NCI-H1436 (cell line): ENCODE measurements at places on chromosomes 13 and 19.

DNA sequence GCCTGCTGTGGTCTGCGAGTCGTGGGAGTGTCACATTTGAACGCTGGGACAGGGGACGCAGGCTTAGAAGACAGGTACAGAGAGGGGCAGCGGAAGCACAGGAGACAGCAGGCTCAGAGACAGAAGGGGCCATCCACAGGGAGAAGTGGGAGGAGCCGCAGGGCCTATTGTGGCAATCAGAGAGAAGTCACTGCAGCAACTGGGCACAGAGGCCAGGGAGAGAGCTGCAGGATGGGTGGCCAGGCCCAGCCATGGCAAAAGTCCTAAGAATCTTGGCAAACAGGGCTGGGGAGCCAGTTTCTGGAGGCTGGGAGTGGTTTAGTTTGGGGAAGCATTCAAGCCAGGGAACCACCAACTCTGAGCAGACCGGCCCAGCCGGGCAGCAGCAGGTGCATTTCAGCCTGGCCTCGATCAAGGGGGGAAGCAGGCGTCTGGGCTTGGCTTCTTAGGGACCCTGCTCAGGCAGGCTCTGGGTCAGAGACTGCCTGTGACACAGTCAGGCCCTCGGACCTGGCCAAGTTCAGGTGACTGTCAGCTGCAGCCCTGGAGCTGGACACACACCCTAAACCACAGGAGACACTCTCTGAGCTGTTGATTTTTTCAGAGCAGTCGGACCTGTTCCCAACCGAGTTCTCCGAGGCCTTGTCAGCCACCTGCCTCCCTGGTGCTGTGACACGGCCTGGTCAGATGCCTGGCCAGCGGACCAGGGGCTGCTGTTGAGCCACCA, 11.8 kb downstream of the SH3GL1 start:
- no peak for DNase-seq

GRCh38 chr19:39814595-39814994, 19.4 kb downstream of the DYRK1B start:
- DNase-seq: no peak

GRCh38 chr19:32842061-32842460, 27.5 kb downstream of the SLC7A9 start:
- DNase-seq: no peak

GRCh38 chr19:11278670-11279069, 16.3 kb upstream of the DOCK6 start:
- DNase-seq: no peak

- DNase-seq: no peak
Measured at GRCh38 chr19:3136684-3137055, 837 bp downstream of the GNA15 start.

GRCh38 chr13:37685206-37685605, 86.6 kb upstream of the POSTN start:
- no peak for DNase-seq

DNA sequence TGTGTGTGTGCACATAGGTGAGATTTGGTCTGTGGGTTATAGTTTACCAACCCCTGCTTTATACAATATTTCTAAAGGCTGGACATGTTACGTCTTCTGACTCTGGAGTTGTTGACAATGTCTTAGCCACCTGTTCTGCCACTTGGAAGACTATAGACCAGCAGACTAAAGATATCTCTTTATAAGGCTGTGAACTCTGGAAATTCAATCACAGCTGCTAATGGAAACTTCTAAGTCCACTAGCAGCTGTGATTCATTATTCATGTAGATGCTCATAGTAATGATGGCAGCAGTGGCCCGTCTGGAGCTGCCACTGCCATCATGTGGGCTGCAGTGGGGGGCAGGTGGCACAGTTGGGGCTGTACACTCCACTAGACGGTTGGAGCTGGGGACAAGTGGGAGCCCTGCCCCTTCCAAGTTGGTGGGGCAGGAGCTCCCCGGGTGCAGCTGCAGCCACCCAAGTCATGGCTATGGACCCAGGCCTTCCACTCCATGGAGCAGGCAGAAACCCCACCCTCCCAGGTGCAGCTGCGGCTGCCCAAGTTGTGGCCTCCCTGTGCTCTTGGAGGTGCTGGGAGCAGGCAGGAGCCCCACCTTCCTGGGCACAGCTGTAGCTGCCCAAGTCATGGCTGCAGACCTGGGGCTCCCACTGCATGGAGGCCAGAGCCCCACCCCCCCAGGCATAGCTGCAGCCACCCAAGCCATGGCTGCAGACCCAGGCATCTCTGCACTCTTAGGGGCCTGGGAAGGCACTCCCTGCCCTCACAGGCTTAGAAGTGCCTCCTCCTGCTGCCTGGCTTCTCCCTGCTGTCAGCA, 8.8 kb downstream of the IGFL4 start:
- no peak for DNase-seq

DNA sequence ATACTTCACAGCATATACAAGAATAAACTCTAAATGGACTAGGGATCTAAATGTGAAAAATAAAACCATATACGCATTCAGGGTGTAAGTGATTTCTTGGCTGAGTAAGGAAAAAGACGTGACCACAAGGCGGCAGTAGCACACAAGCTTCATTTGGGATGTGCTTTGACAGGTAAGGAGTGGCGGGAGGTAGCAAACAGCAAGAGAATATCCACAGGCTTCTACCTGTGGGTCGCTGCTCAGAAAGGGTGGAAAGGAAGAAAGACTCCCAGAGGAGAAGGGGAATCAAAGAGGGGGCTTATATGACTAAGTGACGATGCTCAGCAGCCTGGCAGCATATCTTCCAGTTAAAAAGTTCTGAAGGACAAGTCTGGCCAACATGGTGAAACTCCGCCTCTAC, 2.5 kb upstream of the ZNF121 start:
- DNase-seq: peak; percentile 37

- DNase-seq: no peak
Measured at GRCh38 chr13:52195401-52195837, 36.0 kb upstream of the NEK3 start.

- DNase-seq: no peak
Measured at GRCh38 chr13:96193728-96194310, 103.9 kb downstream of the HS6ST3 start.

DNA sequence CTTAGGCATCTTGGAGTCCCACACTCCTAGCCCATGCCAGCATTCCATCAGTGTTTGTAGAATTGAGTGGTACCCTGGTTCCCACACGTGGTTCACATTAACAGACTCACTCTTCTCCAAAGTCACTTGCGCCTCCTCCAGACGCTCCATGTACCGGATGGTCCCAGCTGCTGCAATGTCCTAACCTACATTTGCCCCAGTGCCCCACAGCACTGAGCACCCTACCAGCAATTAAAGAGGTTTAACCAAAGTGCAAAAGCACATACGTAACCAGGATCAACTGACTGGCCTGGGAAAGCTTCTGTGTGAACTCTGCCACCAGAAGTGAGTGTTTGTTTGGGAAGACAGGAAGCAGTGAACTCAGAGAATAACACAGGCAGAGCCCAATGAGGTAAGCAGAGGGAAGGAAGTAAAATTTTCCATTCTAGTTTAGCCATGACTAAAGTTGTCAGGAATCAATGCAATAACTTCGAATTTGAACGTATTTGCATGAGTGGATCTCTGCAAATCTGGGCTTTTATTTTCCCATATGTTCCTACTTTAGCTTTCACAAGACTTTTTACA, 7.3 kb upstream of the MEDAG start:
- DNase-seq: no peak

DNA sequence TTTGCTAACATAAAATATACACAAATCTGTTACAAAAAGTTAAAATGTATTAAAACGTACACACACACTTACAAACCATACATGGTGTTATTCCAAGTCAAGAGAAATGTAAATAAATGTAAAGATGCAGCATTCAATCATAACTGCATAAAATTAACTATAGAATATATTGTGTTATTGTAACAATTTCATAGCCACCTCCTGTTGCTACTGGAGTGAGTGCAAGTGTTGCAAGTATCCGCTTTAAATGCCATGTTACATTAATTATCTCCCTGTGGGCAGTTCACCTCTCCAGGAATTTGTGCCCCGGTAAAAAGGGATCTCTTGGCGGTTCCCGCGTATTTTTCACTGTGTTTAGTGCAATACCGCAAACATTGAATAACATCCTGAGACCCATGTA, 3.5 kb upstream of the INSR start:
- DNase-seq: no peak

DNA sequence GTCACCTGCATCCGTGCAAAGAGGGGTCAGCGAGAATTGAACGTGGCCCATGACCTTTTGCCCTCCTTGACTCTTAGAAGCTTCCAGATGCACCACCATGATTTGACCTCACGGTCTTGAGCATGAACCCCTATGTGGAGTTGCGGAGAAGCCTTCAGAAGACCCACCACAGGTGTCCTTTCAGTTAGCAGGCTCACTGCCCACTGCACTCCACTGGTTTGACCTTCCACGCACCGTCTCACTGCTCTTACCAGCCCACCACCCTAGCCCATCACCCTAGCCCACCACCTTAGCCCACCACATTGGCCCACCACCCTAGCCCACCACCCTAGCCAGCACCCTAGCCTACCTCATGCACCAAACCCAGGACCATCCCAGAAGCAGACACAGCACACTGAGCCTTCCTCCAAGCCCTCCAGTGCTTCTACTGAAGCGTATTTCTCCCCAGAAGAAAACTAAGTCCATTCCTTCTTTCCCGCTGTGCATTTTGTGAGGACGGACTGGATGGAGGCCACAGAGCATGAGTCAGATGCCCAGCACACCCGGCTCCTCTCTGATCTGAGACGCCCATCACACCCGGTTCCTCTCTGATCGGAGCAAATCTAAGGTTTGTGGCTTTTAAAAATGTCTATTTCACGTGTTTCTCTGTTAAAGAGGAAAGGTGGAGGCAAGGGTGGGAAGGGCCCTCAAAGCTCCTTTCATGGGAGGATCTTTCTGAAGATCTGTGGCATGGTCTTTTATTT, 45.8 kb downstream of the SOX1 start:
- DNase-seq: no peak

- no peak for DNase-seq
Measured at GRCh38 chr13:98068521-98068920, 74.4 kb upstream of the FARP1 start.

- no peak for DNase-seq
Measured at GRCh38 chr13:30976025-30976424, 43.6 kb downstream of the TEX26 start.

- DNase-seq: no peak
Measured at GRCh38 chr13:73138638-73139491, 80.1 kb downstream of the KLF5 start.

- no peak for DNase-seq
Measured at GRCh38 chr19:29372091-29372415, 153.7 kb upstream of the VSTM2B start.

GRCh38 chr13:112894673-112895481, 74.1 kb upstream of the MCF2L start:
- no peak for DNase-seq

- DNase-seq: no peak
Measured at GRCh38 chr13:112748947-112749735, 59.3 kb downstream of the ATP11A start.

DNA sequence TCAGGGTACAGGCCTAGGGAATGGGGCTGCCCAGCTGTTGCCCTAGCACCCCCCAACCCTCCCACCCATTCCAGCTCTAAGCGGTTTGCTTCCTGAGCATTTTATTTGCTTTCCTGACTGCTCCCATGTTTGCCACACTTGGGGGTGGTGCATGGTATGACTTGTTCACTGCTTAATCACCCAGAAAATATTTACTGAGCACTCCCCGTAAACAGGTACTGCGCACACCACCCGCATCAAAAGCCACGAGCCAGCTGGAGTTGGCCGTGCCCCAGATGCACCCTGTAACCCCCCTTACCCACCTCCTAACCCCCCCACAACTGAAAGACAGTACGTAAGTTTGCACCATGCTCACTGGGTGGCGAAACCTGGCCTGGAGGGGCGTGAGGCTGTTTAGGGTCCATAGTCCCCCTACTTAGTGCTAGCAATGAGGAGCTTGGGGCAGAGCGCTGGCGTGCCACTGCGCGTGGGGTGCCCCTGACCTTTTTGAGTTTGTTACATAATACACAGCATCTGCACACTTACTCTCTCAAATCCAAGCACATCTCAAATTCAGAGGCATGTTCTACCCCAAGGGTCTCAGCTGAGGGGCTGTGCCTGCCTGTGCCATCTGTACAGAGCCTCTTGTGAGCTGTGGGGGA, 29.8 kb downstream of the DPF1 start:
- no peak for DNase-seq
